Endothelial cell of umbilical vein (primary cell): ENCODE measurements at places on chromosomes 12 and 14. TPM values are rescaled to one million over a fixed set of nuclear protein-coding genes. Genes with fewer than 3 reads are reported as not detected.

- no peak for DNase-seq
These were observed 14.5 kb upstream of the HPD start for GRCh38 chr12:121873216-121873569.

RNASE3 gene
- not detected in 2 replicates for total RNA-seq

RAP1B gene
- 174 and 186 TPM in 2 replicates for total RNA-seq

DNA sequence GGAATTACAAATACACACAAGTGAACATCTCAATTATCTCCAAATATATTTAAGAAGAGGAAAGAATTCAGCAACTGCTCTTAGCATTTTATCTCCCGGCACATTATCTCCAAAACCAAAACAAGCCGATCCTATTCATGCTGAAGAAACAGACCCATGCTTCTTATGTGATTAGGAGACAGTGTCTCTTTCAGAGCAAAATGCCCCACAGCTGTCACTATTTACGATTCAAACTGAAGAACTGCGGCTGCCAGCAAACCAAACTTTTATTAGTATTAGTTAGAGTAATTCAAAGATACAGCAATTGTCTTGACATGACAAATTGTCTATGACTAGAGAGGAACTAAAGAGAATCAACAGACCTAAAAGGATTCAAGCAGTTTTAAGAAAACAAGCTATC, 79.4 kb downstream of the SETD3 start:
- no peak for DNase-seq

GUCY2C gene
- not detected in 2 replicates for total RNA-seq
